ENCODE measurements at places on chromosomes 4 and X. TPM values are rescaled to one million over a fixed set of nuclear protein-coding genes. Genes with fewer than 3 reads are reported as not detected.

DNA sequence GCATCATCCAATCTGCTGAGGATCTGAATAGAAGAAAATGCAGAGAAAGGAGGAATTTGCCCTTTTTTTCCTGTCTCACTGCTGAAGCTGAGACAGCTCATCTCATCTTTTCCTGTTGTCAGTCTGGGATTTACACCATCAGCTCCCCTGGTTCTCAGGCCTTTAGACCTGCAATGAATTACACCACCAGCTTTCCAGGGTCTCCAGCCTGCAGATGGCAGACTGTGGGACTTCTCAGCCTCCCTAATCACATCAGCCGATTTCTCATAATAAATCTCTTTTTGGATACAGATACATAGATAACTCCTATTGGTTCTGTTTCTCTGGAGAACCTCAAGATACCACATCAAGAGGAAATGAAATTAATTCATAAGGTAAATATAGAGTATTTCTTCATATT lies 134.6 kb upstream of the MAB21L2 start:
- no peak for DNase-seq

DNA sequence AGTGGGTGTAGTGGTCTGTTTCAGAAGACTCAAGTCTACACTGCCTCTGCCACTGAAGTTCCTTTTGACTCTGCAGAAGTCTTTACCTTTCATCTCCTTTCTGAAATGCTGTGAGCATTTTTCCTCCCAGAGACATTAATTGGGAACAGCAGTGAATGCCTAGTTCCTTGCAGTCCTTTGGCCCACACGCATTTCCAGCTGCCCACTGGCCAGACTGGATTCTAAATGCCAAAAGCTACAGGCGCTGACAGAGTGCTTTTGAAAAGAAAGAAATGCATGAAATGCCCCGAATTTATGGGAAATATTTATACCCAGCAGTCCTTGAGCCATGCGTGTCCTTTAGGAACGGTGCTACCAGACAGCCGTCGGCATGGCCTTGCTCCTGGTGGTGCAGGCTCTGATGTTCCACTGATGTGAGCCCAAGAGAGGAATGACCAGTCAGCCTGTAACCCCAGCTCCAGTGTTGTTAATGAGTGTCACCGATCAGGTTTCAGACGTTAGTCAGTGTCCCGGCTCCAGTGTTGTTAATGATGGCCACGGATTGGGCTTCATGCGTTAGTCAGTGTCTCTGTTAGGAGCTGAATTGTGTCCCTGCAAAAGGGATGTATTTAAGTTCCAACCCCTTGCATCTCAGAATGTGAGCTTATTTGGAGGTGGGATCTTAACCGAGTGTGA lies 132.6 kb downstream of the TBL1X start:
- DNase-seq: no peak

GRCh38 chr4:184300816-184301215 lies 83.1 kb upstream of the ENPP6 start:
- DNase-seq: no peak

GRCh38 chr4:42501624-42502401 lies 104.5 kb downstream of the SHISA3 start:
- DNase-seq: no peak

DNA sequence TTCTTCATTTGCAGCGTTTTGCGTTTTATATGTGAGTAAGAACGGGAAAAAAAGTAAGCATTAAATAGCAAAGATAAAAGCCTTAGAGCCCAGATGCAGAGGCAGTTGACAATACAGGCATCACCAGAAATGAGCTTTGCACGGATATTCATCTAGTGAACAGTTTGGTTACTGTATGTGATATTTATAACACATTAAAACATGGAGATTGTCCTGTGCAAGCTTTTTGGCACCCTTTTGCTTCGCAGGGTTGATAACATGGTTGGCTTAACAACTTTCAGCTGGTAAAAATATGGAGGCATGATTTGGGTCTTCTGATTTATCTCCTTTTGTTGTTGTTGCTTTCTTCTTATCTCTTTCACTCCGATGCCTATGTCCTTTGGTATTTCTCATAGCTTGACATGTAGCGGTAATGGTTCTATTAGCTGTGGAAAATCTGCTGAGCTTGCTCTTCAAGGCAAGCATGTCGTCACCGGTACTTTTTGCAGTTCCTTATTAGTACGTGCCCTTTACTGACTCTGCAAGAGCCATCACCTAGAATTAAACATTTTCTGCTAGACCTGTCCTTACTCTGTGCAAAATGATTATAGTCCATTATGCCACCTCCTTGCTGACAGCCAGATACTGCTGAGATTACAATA lies 102.9 kb downstream of the PCDH7 start:
- no peak for DNase-seq

DNA sequence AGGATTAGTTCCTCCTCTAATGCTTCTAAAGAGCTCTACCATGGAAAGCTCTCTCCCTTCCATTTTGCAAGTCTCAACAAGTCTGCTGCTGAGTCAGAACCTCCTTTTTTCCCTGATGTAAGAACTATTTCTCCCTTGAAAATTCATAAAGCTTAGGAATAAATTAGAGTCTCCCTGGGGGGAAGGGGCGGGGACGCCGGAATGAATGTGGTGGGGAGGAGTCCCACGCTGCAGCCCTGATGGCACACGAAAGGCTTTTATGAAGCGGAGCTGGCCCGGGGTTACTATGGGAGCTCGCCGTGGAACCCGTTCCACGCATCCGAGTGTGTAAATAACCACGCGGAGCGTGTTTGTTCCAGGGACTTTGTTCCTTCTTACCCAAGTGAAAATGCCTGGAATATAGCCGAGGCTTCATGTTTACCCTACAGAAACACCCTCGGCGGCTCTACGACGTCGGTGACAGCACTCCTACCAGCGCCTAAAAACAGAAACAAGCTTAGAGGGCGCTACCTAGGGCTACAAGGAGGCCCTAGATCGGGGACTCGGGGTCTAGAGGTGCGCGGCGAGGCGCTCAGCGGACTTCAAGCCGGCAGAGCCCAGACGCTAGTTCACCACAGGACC lies 923 bp upstream of the CPEB2 start:
- DNase-seq: no peak

DNA sequence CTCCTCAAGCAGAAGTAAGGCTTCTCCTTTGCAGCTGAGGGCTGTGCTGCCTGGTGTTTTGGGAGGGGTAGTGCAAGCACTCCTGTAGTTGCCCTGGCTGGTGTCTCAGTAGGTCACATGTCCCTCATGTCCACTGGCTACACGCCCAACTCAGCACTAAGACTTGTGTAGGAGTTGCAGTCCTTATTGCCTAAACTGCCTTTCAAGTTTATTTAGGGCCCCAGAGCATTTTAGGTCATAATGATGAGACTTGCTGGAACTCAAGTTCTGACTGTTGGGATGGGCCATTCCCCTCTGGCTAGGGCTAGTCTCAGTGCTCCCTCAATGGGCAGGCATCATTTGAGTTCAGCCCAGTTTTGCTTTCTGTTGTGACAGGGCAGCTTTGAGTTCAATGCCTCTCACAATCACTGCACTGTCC lies 44.1 kb downstream of the PPM1K start:
- DNase-seq: no peak

CCKAR gene
- polyA plus RNA-seq: not detected

TACR3 gene
- polyA plus RNA-seq: 2.1 TPM

IBSP gene
- polyA plus RNA-seq: not detected

- no peak for DNase-seq
Measured at GRCh38 chr4:14428125-14428524, 574.2 kb upstream of the CPEB2 start.

GRCh38 chr4:174983128-174983750 lies 65.1 kb downstream of the ADAM29 start:
- no peak for DNase-seq

SLC7A11 gene
- 2.4 TPM for polyA plus RNA-seq

DNA sequence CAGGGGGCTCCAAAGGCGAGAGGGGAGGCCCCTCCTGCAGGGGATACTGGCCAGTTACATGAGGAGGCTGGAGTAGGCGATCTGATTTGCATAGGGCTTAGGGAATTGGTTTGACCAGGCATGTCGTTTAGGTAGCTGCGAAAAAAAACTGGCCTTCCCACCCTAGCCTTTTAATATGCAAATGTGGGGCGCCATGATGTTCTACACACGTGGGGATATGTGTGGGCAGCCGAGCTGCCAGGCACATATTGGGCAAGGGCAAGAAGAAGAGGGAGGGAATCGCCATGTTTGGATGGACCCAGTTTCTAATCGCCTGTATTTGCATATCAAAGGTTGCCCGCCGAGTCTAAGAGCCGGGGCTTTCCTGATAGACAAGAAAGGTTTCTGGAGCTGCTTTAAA lies 121.3 kb downstream of the PRKX start:
- DNase-seq: no peak

NDP gene
- 4.9 TPM for polyA plus RNA-seq

- DNase-seq: no peak
Measured at GRCh38 chr4:114980932-114981708, 132.3 kb downstream of the NDST4 start.

GRCh38 chr4:54726907-54727306 lies 69.2 kb downstream of the KIT start:
- DNase-seq: no peak

DNA sequence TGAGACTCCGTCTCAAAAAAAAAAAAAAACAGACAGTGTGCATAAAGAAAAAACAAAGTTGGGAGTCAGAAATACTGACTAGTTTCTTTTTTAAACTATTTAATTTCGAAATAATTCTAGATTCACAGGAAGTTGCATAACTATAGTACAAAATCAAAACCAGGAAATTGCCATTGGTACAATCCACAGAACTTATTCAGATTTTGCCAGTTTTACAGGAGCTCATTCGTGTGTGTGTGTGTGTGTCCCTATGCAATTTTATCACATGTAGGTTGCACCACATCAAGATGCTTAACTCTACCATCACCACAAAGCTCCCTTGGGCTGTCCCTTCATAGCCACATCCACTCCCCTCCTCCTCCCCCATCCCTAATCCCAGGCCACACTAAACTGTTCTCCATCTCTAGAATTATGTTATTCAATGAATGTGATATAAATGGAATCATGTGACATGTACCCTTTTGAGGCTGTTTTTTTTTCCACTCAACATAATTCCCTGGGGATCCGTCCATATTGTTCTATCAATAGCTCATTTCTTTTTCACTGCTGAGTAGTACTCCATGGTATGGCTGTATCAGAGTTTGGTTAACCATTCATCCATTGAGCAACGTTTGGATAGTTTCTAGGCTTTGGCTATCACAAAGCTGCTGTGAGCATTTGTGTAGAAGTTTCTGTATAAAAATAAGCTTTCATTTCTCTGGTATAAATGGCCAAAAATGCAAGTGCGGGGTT lies 16.3 kb upstream of the DDX3X start:
- DNase-seq: no peak

GRCh38 chrX:24262309-24262708 lies 51.6 kb downstream of the SUPT20HL2 start:
- no peak for DNase-seq

SPIN2A gene
- polyA plus RNA-seq: 4.5 TPM

DNA sequence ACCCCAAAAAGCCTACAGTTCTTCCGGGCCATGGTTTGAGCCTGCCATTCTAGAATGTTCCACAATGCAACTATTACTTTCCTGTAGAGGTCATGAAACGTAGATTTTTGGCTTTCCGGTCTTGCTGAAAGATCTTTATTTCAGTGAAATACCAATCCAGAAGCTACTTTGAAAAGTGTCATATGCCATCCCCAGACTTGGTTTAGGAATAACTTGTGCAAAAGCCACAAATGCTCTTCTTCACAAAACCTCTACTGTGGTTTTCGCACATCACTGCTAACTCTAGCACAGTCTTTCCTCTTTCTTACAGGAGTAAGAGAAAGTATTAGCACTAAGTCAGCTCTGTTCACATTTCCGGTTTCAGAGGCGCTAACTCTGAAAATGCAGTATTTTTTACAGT lies 12.7 kb upstream of the CD40LG start:
- DNase-seq: no peak

- no peak for DNase-seq
Measured at GRCh38 chr4:88211473-88212252, 53.2 kb upstream of the ABCG2 start.

DNA sequence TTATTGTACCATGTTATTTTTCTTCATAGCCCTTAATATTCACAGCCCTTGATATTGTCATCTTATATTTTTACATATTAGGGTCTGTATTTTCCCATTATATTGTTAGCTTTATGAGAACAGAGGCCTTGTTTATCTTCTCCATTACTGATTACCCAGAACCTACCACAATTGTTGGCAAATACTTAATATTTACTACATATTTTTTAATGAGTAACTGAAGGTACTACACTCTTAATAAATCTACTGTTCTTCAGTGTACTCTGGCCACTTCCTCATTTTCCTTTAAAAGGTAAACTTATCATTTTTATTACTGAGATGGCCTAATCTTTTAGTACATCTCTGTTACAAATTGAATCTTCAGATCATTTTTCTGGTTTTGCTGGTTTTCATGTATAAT lies 133.5 kb downstream of the COL4A5 start:
- DNase-seq: no peak

- no peak for DNase-seq
Measured at GRCh38 chr4:104163820-104164219, 330.9 kb downstream of the CXXC4 start.

DNA sequence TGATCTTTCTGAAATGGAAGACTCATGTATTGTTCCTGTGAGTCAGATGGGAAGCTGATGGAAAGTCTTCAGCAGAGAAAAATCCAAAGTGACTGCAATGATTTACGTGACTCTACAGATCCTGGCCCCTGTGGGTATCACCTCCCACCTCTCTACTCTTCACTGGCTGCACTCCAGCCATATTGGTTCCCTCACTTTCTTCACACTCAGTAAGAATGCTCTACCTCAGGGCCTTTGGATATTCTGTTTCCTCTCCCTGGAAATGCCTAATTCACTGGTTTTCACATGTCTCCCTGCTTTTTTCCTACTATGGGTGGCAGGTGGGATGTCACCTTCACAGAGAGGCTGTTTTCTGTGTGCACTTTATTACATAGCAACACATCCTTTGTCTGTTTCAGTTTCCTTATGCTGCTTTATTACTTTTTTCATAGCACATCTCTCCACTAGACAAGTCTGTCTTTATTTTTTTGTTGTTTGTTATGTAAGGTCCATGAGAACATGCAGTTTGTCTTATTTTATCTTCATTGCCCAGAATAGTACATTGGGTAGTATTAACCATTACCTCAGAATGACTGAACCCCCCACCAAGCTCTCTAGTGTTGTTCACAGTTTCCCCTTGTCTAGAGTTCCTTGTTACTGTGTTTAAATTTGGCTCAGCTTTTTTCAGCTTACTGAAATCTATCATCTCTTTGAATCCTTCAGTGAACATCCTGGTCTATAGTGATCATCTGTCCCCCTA lies 57.6 kb upstream of the CLNK start:
- DNase-seq: no peak

- no peak for DNase-seq
Measured at GRCh38 chr4:83920375-83920774, 384.5 kb downstream of the GPAT3 start.

DNA sequence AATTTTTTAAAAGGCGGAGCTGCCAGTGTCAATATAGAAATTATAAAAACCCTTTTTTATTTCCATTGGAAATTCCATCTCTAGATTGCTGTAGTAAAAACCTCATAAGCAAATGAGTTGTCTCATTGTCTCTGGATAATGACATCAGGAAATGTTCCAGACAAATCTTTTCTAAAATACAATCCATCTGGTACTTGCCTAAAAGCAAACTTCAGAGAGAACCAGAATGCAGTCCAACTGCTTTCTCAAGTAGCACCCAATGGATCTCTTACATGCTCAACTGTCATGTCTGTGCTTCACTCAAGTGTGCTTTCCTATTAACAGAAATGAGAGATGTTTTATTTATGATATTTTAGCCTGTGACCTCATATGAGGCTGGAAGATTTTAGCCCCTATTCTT lies 399.6 kb upstream of the NDST3 start:
- no peak for DNase-seq

PAQR3 gene
- 17.5 TPM for polyA plus RNA-seq

SSX4B gene
- not detected for polyA plus RNA-seq

GRCh38 chr4:76559236-76560071 lies 124.4 kb downstream of the SHROOM3 start:
- no peak for DNase-seq

PNMA5 gene
- polyA plus RNA-seq: 0.44 TPM
